ENCODE measurements at places on chromosomes 5 and 9.

DNA sequence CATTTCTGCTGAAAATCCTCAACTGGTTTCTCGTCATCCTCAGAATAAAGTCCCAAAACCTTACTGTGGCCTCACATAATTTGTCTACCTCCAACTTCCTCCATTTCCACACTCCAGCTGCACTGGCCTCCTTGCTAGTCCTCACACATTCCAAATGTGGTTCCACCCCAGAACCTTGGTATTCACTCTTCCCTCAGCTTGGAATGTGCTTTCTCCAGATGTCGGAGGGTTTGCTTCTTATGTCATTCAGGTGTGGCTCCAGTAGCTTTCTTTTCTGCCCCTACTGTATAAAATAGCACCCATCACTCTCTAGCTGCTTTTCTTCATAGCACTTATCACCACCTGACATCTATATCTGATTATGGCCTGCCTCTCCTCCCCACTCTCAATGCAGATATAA is 102.5 kb upstream of the IFNK start:
- DNase-seq: no peak

DNA sequence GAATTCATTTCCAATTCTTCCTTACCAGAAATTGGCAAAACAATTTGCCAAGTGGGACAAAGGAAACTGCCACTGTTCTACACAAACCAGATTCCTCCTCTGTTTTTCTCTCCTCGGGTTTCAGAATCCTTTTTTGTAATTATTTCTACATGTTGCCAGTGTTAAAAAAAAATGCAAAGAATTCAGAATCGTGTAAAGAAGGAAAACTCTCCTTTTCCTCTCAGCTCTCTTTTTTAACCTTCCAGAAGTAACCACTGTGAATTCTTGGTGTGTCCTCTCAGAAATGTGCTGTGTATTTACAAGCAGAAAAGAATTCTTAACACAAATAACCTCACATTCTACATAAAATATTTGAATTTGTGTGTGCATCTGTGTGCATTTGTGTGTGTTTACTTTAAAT is 224.6 kb downstream of the DRD1 start:
- no peak for DNase-seq

DNA sequence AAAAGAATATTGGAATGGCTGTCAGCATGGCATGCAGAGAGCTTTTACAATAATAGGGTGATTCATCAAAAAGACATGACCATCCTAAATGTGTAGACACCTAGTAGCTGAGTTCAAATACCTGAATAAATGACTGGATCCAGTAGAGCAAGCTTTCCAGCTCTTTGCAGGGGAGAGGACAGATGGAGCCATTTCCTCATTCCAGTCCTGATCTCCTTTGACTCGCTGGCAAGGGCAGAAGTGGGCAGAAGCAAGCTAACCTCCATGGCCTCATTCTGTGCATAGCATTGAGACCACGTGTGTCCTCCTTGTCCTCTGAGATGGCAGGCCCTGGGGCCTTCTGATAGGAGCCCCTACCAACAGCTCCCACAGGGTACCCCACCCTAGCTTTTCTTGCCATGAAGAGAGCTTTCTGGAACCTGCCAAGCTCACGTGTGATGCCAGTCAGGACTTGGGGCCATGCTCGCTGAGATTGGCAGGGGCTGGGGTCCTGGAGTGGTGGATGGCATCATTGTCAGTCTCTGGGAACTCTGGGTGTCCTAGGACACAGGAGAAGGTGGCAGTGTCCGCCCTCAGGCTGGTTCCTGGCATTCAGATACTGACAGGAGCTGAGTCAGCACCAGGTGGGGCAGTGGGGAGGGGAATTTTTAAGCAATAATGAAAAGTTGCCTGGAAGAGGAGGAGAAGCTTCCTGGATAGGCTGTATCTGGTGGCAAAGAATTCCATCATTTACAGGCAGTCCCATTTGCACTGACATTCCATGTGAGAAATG is 33.6 kb downstream of the WWC1 start:
- no peak for DNase-seq

DNA sequence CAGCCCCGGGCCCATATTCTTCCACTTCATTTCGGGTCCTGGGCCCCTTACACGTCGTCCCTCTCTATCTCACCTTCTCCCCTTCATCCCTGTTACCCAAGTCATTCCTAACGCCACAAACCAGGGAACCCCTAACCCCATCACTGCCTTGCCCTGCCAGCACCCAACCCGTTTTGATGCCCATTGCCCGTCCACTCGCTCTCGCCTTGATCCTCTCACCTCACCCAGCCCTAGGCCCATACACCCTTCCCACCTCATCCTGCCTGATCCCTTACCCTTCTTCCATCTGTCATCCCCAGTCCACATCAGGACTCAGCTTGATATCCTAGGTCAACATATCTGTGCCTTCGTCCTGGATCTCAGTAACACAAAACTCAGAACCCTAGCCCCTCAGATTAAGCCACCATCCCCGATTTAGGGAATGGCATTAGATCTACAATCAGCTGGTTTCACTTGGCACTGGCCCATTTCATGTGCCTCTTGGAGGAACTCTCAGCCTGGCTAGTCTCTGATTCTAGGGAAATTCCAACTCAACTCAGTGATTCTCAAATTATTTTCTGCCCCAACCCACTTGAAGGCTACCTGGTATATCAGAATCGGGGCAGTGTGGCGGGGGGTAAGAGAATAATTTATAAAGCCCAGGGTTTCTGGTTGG is 489 bp downstream of the CHMP5 start:
- no peak for DNase-seq

- DNase-seq: no peak
Measured at GRCh38 chr5:36685631-36686288, 79.4 kb downstream of the SLC1A3 start.

GRCh38 chr5:96321345-96321744 is 111.7 kb downstream of the PCSK1 start:
- DNase-seq: no peak
